ENCODE measurements at places on chromosomes 13 and 19.

- no peak for DNase-seq
Measured at GRCh38 chr19:17111766-17112165, 36.2 kb downstream of the MYO9B start.

GRCh38 chr13:74024856-74025255 is 109.3 kb downstream of the KLF12 start:
- no peak for DNase-seq

DNA sequence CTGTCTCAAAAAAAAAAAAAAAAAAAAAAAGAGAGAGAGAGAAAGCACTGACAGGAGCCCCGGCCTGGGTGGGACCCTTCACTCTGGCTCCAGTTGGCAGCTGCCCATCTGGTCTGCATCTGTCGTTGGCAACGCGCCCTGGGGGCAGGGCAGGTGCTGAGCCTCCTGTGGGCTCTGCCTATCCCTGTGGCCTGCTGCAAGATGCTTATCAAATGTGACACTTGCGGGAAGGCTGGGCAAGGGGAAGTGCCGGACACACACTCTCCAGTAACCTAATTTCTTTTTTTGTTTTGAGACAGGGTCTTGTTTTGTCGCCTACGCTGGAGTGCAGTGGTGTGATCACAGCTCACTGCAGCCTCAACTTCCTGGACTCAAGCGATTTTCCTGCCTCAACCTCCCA is 10.7 kb upstream of the KPTN start:
- no peak for DNase-seq

GRCh38 chr19:37990362-37990761 is 83.4 kb downstream of the SIPA1L3 start:
- DNase-seq: no peak

GRCh38 chr19:19192910-19193423 is 909 bp downstream of the RFXANK start:
- DNase-seq: no peak

- DNase-seq: no peak
Measured at GRCh38 chr13:79909644-79910043, 428.7 kb downstream of the NDFIP2 start.

DNA sequence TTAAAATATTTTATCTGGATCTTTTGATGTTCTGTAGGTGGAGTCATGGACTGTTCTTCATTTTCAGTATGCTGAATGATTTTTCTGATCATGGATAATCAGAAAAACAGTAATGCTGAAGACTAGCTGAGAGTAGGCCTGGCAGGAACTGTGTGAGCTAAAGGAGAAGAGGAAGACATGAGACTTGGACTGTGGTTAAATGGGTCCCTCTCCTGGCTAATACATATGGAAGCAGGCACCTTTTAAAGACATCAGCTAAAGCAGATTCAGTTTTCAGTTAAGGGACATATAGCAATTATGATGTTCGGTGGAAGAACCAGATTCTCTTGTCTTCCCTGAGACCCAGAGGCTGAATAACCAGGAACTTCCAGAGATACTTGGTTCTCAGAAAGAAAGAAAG is 169.4 kb downstream of the OLFM4 start:
- no peak for DNase-seq

Data from memory B cell (primary cell).